Stimulated activated CD8-positive, alpha-beta memory T cell treated with anti-CD3 and anti-CD28 coated beads, Interleukin-4, amount 100 ng/mL, for 1 hour (primary cell): ENCODE measurements at places on chromosomes 7 and 10.

DNA sequence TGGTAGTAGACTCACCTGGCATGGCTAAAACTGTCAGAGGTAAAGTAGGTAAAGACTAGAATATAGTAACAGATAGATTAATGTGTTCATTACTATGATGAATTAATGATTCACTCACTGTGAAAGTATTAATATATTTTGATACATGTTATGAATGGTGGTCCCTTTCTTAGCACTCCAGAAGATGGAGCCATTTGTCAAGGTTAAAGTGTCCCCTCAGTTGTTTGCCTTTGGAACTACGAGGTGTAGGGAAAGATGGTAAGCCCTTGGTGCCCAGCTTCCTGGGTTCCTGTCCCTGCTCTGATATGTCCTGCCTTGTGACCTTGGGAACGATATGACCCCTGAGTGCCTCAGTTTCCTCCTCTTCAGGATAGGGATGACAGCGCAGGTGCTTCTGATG lies 49.4 kb downstream of the HTRA1 start:
- DNase-seq = no peak

DNA sequence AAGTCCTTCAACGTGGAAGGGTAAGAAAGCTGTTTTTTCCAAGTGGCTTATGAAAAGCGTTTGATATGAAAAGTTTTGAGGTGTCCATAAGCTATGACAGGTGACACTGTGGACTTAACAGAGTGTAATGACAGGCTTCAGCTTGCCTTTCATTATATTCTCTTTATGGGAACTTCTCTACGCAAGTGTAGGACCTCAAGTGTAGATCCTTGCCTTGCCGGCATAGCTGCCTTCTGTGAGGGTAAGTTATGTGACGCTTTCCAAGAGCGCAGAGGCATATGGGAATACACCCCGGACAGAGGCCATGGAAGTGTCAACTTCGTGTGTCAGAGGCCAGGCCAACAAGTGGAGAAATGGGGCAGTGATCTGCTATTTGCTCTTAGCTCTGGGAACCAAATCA lies 91.9 kb downstream of the GALNT11 start:
- no peak for DNase-seq

GRCh38 chr7:77537136-77537777 lies at the start of gene PTPN12:
Gene PTPN12 (plus strand): TSS chr7:77537295. CDS start chr7:77537547, 252 bp downstream.
- DNase-seq = no peak

DNA sequence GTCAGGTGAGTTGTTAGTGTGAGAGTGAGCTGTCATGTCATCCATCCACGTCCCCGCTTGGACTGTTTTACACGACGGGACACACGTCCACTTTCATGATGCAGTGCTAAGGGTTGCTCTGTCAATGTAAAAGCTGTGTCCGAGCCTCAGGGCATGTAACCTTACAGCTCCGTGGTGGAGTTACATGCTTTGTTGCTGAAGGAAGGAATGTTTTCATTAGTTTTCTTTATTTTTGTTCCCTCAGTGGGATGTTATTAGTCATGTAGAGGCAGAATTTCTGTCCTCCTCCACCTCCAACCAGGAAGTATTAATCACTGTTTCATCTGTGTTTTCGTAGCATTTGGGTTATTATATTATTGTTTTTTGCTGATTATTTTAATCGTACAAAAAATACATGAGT lies 88.6 kb downstream of the NRG3 start:
- no peak for DNase-seq
